Posterior cingulate gyrus (tissue), 11 donors: ENCODE measurements at places on chromosomes 2 and 18.

DNA sequence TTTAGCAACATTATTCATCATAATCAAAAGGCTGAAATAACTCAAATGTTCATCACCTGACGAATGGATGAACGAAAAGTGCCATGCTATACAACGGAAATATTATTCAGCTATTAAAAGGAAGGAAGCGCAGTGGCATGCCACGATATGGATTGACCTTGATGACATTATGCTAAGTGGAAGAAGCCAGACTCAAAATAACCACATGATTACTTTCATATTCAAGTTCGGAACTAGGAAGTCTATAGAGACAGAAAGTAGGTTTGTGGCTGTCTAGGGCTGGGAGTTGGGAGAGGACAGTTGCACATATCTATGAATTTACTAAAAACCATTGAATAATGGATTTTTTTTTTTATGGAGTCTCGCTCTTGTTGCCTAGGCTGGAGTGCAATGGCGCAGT is 13.4 kb upstream of the PDIA6 start:
- DNase-seq = no peak

GRCh38 chr2:30271301-30271700 is 40.0 kb downstream of the LBH start:
- DNase-seq = no peak

DNA sequence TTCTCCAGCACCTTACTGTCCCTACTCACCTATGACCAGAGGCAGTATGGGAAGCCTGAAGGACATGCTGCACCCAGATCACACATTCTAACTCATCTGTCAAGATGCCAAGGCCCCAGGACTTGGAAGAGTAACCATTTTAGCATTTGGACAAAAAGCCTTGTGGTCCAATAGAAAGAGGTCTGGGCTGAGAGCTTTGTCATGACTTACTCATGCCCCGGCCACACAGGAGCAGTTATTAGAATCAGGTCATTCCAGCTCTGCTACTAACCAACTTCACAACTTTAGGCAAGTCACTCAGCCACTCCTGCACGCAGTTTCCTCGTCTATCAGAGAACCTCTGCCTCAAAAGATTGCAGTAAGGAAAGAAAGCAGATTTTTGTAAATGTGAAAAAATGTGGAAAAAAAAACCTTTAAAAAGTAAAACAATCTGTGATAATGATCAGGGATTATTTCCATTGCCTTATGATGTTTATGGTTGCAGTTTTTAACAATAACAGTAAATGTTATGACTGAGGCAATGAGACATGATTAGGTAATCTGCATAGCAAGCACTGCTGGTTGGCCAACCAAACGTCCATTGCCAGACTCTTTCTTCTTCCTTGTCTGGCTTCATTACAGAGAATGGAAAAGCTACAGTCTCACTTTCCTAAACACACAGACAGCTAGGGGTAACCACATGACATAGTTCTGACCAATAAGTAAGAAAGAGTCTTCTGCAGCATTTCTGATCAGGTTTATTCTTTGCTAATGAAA is 255.4 kb upstream of the CHAC2 start:
- no peak for DNase-seq

- DNase-seq = peak; percentile 29
These were observed 95.9 kb upstream of the MSH2 start for GRCh38 chr2:47307066-47307465.

GRCh38 chr2:158815658-158816057 is 20.5 kb downstream of the DAPL1 start:
- no peak for DNase-seq

DNA sequence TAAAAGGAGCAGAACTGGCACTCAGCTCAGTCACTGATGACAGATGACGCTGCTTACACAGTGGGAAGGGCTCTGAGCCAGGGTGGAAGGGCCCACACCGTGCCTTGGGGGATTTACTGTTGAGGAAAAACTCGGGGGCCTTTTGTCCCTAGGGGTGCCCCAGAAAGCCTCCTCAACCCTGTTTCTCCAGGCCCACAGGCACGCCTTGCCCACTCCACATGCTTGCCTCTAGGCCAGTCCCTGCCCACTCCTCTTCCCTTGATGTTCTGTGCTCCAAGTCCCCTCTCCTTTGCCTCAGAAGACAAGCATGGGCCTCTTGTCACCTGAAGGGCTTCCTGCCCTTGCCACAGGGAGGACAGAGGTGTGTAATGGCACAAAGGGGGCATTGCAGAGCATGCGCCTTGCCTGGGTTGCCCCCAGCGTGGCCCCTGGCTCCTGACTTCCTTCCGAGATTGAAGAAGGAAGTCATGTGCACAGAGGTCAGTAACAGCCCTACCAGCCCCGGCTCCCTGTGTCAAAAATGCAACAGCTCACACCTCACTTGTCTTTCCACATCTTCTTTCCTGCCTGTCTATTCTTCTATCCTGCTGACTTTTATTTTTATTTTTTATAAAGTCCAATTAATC is 65.1 kb downstream of the LIPG start:
- DNase-seq = no peak

DNA sequence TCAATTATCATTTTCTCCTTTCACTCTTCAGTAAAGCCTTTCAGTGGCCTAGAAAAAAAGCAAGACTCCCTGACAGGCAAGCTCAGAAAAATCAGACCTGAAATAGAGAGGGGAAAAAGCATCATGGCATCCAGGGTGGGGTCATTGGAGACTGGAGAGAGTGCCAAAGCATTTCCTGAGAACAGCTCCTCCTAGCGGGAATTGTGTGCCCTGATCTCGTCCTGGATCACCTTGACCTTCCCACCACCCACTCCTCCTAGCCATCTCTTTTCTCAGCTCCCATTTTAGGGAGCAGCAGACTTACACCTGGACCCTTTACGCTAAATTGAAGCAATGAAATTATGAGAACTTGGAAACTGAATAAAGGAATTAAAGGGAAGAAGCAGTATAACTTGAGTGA is 176.6 kb downstream of the VWC2L start:
- DNase-seq = no peak

DNA sequence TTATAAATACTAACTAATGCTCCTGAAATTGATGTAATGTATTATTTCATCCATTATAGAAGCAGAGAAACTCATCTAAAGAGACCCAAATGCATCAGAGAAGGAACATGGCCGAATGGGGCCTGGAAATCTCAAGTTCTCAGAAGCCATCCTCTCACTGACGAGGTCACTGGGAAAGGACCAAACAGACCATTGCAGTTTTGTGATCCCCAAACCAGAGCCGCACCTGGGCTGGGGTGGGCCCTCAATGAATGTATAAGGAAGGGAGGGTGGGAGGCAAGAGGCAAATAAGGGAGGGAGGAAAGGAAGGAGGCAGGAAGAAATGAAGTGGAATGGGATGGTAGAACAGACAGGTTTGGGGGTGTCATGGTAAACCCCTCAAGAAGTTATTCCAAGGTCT is 245.3 kb upstream of the ID2 start:
- DNase-seq = no peak

DNA sequence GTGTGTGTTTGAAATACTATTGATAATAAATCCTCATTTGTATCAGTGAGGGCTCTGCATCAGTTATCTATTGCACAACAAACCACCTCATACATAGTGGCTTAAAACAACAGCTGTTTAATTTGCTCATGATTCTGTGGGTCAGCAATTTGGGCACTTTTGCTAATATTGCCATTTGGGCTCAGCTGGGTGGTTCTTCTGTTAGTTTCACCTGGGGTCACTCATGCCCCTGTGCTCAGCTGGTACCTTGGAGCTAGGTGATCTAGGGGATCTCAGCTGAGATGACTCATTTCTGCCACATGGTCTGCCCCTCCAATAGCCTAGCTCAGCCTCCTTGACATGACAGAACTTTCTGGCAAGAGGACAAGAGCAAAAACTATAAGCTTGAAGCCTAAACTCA is 126.3 kb downstream of the LYPD6B start:
- no peak for DNase-seq

- no peak for DNase-seq
These were observed 20.6 kb upstream of the ACSL3 start for GRCh38 chr2:222840060-222840802.

DNA sequence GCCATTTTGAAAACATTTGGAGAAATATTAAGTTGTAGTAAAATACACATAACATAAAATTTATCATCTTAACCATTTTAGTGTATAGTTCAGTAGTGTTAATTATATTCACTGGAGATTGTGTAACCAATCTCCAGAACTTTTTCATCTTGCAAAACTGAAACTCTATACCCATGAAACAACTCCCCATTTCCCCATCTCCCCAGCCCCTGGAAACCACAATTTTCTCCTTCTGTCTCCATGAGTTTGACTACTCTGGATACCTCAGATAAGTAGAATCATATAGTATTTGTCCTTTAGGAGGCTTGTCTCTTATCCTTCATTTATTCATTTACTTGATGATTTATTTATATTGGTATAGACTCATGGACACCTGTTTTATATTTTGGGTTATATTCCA is 392.9 kb downstream of the SETBP1 start:
- no peak for DNase-seq
